ENCODE measurements at places on chromosomes 5 and 9. TPM values are rescaled to one million over a fixed set of nuclear protein-coding genes. Genes with fewer than 3 reads are reported as not detected.

SH3PXD2B gene
- total RNA-seq = 36.3 TPM

PCDHGA2 gene
- total RNA-seq = 1.1 TPM

IL11RA gene
- 5.7 TPM for total RNA-seq

ANKRD55 gene
- 0.57 TPM for total RNA-seq

SPINK13 gene
- not detected for total RNA-seq

SLC6A19 gene
- total RNA-seq = not detected

NEUROG1 gene
- not detected for total RNA-seq

EFCAB9 gene
- total RNA-seq = not detected

NR4A3 gene
- total RNA-seq = under 0.01 TPM

CXCL14 gene
- total RNA-seq = not detected

HEMGN gene
- not detected for total RNA-seq

NKD2 gene
- total RNA-seq = not detected

MCTP1 gene
- 86.0 TPM for total RNA-seq

HSD17B3 gene
- total RNA-seq = not detected

CEMIP2 gene
- 55.4 TPM for total RNA-seq
